ENCODE measurements at places on chromosomes 4 and X. TPM values are rescaled to one million over a fixed set of nuclear protein-coding genes. Genes with fewer than 3 reads are reported as not detected.

- no peaks in the 10 kb centered on the region for H3K36me3 ChIP-seq
- H3K27me3 ChIP-seq: no peaks in the 10 kb centered on the region
- no peaks in the 10 kb centered on the region for H3K4me1 ChIP-seq
- no peak within 1 kb of the TSS for H3K27ac ChIP-seq
- no peak within 1 kb of the TSS for H3K4me3 ChIP-seq
Measured at GRCh38 chr4:110475881-110476818, at the start of gene ENPEP. Gene ENPEP, plus strand, starts transcription at chr4:110476155. Its CDS starts 260 bp downstream, at chr4:110476415.

DNA sequence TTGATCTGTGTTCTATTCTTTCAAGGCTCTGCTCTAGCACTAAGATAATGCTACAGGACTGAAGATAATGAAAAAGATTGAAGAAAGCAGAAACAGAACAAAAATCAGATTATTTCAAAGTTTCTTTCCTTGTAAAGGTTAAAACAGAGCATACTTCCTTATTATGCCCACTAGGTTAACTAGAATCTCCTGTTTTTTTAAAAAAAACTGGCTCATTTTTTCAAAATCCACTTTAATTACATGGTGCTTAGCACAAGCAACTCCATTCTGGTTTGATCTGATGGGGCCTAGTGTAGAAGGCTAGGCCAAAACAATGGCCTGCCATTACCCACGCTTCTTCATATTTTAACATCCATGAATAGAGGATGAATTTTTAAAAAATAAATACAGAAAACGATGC is 1.2 kb upstream of the UBA6 start:
- DNase-seq: no peak
- H3K27me3 ChIP-seq: no peaks in the 10 kb centered on the region
- peaks cover 41% of the 10 kb centered on the region for H3K4me1 ChIP-seq
- peaks cover 10% of the 10 kb centered on the region for H3K36me3 ChIP-seq

Gene POU4F2
- not detected for polyA plus RNA-seq

Gene SEC24B
- 11.3 TPM for polyA plus RNA-seq

- no peaks in the 10 kb centered on the region for H3K27me3 ChIP-seq
- H3K4me1 ChIP-seq: no peaks in the 10 kb centered on the region
- H3K27ac ChIP-seq: no peak overlapping the region
- DNase-seq: no peak
- no peak overlapping the region for H3K4me3 ChIP-seq
- H3K36me3 ChIP-seq: no peaks in the 10 kb centered on the region
Measured at GRCh38 chr4:156829201-156829873, 142.3 kb downstream of the PDGFC start.

DNA sequence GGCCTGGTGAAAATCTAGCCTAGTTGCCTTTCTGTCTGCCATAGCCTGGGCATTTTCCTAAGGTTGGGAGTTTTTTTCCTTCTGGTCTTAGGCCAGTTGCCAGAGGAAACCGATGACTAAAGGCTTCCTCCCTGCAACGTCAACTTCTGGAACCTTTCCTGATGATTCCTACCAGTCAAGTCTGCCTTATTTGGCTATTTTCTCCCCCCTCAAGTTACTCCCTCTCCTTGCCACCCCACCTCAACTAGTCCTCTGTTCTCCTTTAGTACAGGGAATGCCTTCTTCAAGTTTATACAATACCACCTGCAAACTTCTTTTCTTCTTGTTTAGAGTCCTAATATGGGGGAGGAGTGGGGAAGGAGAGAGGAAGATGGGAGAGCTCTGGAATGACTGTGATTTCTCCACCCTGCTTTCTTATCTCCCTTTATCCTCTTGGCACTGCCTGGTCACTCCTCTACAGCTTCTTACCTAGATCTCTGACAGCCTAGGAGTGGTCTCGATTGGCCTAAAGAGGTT is 10.6 kb downstream of the MSN start:
- peaks cover 2% of the 10 kb centered on the region for H3K36me3 ChIP-seq
- H3K27ac ChIP-seq: peak overlapping the region; percentile 47
- H3K4me1 ChIP-seq: peaks cover 91% of the 10 kb centered on the region
- no peak for DNase-seq
- H3K27me3 ChIP-seq: no peaks in the 10 kb centered on the region

Gene FRMD7
- polyA plus RNA-seq: not detected

Gene HS3ST1
- polyA plus RNA-seq: not detected

- no peaks in the 10 kb centered on the region for H3K4me1 ChIP-seq
- H3K27ac ChIP-seq: no peak overlapping the region
- H3K36me3 ChIP-seq: no peaks in the 10 kb centered on the region
- no peaks in the 10 kb centered on the region for H3K27me3 ChIP-seq
Measured at GRCh38 chr4:168857009-168857408, 153.0 kb downstream of the CBR4 start.

GRCh38 chrX:106725931-106726330 is 570 bp upstream of the RNF128 start:
- H3K4me1 ChIP-seq: no peaks in the 10 kb centered on the region
- H3K4me3 ChIP-seq: no peak overlapping the region
- H3K27ac ChIP-seq: no peak overlapping the region
- H3K36me3 ChIP-seq: no peaks in the 10 kb centered on the region

Gene TTC29
- polyA plus RNA-seq: not detected

- H3K27ac ChIP-seq: no peak overlapping the region
- H3K36me3 ChIP-seq: no peaks in the 10 kb centered on the region
- no peaks in the 10 kb centered on the region for H3K4me1 ChIP-seq
Measured at GRCh38 chr4:148292686-148293085, 149.5 kb downstream of the NR3C2 start.

- no peaks in the 10 kb centered on the region for H3K27me3 ChIP-seq
- no peaks in the 10 kb centered on the region for H3K36me3 ChIP-seq
- H3K27ac ChIP-seq: no peak overlapping the region
- H3K4me1 ChIP-seq: no peaks in the 10 kb centered on the region
- H3K4me3 ChIP-seq: no peak overlapping the region
Measured at GRCh38 chr4:188989371-188989770, 850.1 kb downstream of the TRIML1 start.

DNA sequence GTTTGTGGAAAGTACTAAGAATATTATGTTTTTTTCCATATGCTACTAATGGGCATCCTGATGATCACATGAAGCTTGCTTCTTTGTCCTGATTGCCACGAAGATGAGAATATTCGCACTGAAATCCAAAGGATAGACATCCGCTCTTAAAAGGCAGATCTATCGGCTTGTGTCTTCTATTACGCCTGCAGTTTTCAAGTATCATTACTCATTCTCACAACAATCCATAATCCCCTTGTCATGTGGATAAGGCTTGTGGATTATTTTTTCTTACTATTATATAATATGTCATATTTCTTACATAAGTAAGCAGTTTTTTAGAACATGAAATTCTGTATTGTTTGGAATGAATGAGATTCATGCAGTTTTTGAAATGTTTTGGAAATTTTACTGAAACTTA is 62.8 kb downstream of the KCNIP4 start:
- H3K4me3 ChIP-seq: no peak overlapping the region
- no peaks in the 10 kb centered on the region for H3K27me3 ChIP-seq
- DNase-seq: no peak
- H3K4me1 ChIP-seq: no peaks in the 10 kb centered on the region
- H3K36me3 ChIP-seq: no peaks in the 10 kb centered on the region

Gene NXT2
- 15.2 TPM for polyA plus RNA-seq

- peaks cover 39% of the 10 kb centered on the region for H3K36me3 ChIP-seq
- peak overlapping the region; percentile 88 for H3K27ac ChIP-seq
- H3K27me3 ChIP-seq: no peaks in the 10 kb centered on the region
- no peak for DNase-seq
Measured at GRCh38 chr4:498328-498904, 540 bp downstream of the ZNF721 start.

GRCh38 chr4:68187145-68187544 is 57.5 kb upstream of the TMPRSS11F start:
- H3K27me3 ChIP-seq: no peaks in the 10 kb centered on the region
- H3K27ac ChIP-seq: no peak overlapping the region
- no peak overlapping the region for H3K4me3 ChIP-seq
- no peaks in the 10 kb centered on the region for H3K36me3 ChIP-seq
- no peak for DNase-seq

DNA sequence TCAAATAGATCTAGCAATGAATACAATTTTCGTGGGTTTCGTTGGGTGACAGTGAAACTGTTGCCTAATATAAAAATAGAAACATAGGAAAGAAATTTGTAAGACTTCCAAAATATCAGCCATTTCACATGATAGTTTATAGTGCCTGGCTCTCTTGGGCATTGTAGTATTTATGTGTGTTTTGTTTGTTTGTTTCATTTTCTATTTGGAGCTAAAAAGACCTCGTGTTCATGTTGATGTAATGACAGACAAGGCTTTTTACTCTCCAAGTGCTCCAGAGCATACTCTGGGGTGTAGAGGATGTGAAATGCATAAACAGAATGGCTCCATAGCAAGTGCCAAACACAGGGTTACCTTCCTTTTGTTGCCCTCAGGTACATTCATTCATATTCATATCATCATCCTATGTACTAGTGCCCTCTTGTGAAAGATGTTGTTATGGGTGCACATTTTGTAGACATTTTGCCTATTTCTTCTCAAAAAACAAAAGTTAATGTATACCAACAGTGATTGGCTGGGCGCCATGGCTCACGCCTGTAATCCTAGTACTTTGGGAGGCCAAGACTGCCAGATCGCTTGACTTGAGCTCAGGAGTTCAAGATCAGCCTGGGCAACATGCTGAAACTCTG is 100.7 kb upstream of the AMOT start:
- H3K4me1 ChIP-seq: no peaks in the 10 kb centered on the region
- H3K27ac ChIP-seq: no peak overlapping the region
- no peaks in the 10 kb centered on the region for H3K27me3 ChIP-seq
- no peak overlapping the region for H3K4me3 ChIP-seq
- no peak for DNase-seq

- no peaks in the 10 kb centered on the region for H3K4me1 ChIP-seq
- no peaks in the 10 kb centered on the region for H3K36me3 ChIP-seq
- no peak overlapping the region for H3K27ac ChIP-seq
- no peaks in the 10 kb centered on the region for H3K27me3 ChIP-seq
- H3K4me3 ChIP-seq: no peak overlapping the region
- DNase-seq: no peak
Measured at GRCh38 chrX:8729811-8730210, 2.1 kb downstream of the ANOS1 start.

DNA sequence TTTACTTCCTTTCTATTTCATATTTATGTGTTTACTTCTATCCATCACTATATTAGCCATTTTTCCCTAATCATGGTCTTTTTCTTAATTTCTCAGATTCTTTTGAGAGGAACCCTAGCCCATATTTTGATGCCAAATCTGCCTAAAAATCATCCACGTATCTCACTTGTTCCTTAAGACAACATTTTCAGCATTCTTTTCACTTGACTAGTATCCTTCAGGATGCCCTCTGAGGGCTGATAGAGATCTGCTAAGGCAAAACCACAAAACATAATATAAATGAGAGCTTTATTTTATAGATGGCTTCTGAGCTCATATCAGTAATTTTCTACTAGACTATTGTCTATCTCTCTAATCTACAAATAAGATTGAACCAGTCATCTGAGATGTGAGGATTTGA is 341.9 kb downstream of the GPM6A start:
- H3K4me3 ChIP-seq: no peak overlapping the region
- H3K27ac ChIP-seq: no peak overlapping the region
- H3K36me3 ChIP-seq: no peaks in the 10 kb centered on the region
- no peaks in the 10 kb centered on the region for H3K4me1 ChIP-seq

- no peak overlapping the region for H3K4me3 ChIP-seq
- H3K4me1 ChIP-seq: peaks cover 26% of the 10 kb centered on the region
- H3K27me3 ChIP-seq: no peaks in the 10 kb centered on the region
Measured at GRCh38 chrX:39859991-39860861, 237.5 kb downstream of the BCOR start.

GRCh38 chr4:175947117-175947722 is 118.4 kb upstream of the WDR17 start:
- peak; percentile 29 for DNase-seq
- no peak overlapping the region for H3K4me3 ChIP-seq
- H3K36me3 ChIP-seq: no peaks in the 10 kb centered on the region
- no peak overlapping the region for H3K27ac ChIP-seq

Gene ATP2B3
- not detected for polyA plus RNA-seq

All from CD4-positive, CD25-positive, alpha-beta regulatory T cell (primary cell).